ENCODE measurements at places on chromosomes 13 and 19.

GRCh38 chr19:16386619-16387240 is 62.1 kb downstream of the KLF2 start:
- DNase-seq, result no peak

GRCh38 chr13:42073683-42074082 is 25.2 kb downstream of the DGKH start:
- no peak for DNase-seq

GRCh38 chr13:113934576-113934975 is 39.3 kb downstream of the C13orf46 start:
- DNase-seq, result peak; percentile 12

GRCh38 chr13:99894840-99895443 is 76.6 kb downstream of the ZIC5 start:
- DNase-seq, result no peak

- peak; percentile 23 for DNase-seq
Measured at GRCh38 chr13:47594833-47595232, 406.2 kb downstream of the SUCLA2 start.

DNA sequence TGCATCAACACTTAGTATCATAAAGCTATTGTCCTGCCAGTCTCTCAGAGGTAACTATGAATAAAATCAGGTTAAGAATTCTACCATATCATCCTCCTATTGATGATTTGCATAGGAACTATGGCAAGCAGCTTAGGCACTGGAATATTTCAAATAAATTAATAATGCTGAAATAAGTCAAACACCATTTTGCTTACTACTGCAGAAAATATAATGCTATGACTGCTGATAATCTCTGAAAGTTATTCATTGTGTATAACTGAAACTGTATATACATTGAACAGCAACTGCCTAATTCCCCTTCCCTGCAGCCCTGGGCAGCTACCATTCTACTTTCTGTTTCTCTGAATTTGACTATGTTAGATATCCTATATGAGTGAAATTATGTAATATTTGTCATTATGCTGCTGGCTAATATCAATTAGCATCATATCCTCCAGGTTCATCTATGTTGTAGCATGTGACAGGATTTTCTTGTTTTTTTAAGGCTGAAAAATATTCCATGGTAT is 318.8 kb upstream of the SGCG start:
- DNase-seq, result no peak

DNA sequence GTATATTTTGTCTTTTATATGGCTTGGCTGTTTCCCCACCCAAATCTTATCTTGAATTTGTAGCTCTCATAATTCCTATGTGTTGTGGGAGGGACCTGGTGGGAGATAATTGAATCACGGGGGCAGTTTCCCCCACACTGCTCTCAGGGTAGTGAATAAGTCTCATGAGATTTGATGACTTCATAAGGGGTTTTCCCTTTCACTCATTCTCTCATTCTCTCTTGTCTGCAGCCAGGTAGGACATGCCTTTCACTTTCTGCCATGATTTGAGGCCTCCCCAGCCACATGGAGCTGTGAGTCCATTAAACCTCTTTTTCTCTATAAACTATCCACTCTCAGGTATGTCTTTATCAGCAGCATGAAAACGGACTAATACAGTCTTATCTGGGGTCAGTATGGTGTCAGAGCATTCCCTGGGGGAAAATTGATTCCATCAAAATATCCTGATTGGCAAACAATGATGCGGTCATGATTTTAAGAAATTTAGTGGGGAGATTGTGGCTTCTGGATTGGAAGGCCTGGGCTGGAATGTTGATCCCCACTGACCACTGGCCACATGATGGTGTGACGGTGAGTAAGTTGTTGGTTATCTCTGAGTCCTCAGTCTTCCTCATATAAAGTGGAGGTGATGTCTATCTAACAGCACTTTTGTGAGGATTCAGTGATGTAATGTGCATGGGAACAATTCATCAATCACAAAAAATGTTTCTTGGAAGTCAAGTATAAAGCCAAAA is 27.5 kb upstream of the ANKRD10 start:
- DNase-seq, result no peak

DNA sequence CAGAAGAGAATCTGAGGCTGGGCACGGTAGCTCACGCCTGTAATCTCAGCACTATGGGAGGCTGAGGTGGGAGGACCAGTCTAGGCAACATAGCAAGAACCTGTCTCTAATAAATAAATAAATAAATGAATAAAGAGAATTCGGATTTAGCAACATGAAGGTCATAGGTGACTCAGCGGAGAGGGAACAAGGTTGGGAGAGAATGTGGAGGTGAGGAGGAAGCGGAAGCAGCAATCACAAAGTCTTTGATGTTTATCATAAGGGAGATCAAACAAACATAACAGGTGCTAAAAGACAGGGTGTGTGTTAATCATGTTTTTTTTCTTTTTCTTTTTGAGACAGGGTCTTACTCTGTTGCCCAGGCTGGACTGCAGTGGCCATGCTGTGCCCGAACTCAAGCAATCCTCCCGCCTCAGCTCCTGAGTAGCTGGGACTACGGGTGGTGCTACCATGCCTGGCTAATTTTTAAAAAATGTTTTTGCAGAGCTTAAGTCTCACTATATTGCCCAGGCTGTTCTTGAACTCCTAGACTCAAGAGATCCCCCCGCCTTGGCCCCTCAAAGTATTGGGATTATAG is 16.3 kb downstream of the PBX4 start:
- DNase-seq, result no peak

GRCh38 chr19:47713046-47714021 is at the start of gene EHD2:
Gene EHD2, plus strand, starts transcription at chr19:47713422. Its CDS starts 3,191 bp downstream, at chr19:47716613.
- peak; percentile 74 for DNase-seq

- DNase-seq, result no peak
Measured at GRCh38 chr19:277581-278165, 13.5 kb downstream of the PLPP2 start.

GRCh38 chr13:112768795-112769481 is 79.1 kb downstream of the ATP11A start:
- no peak for DNase-seq

GRCh38 chr13:50030315-50030714 is 15.1 kb downstream of the KCNRG start:
- no peak for DNase-seq

DNA sequence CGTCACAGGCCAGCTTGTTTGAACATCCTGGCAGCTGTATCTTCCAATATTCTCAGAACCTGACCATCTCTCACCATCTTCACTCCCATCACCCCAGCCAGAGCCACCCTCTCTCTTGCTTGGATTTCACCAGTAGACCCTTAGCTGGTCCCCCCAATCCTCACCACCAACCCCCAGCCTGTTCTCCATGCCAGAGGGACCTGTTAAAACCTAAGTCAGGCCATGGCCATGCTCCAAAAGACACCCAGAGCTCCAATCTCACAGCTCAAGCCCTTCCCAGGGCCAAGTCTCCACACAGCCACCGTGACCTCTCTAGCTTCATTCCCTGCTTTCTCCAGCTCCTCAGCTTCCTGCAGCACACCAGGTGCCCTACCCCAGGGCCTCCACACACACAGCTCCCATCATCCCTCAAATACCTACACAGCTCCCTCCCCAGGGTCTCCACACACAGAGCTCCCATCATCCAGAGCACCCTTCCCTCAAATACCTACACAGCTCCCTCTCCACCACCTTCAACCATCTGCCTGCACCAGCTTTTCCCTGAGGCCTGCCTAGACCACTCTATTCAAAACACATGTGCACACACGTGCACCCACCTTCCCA is 13.8 kb downstream of the EPS8L1 start:
- DNase-seq, result no peak

- peak; percentile 82 for DNase-seq
Measured at GRCh38 chr13:24053519-24054251, 106.8 kb upstream of the SPATA13 start.

GRCh38 chr13:62088165-62088564 is 672.5 kb upstream of the PCDH20 start:
- no peak for DNase-seq

DNA sequence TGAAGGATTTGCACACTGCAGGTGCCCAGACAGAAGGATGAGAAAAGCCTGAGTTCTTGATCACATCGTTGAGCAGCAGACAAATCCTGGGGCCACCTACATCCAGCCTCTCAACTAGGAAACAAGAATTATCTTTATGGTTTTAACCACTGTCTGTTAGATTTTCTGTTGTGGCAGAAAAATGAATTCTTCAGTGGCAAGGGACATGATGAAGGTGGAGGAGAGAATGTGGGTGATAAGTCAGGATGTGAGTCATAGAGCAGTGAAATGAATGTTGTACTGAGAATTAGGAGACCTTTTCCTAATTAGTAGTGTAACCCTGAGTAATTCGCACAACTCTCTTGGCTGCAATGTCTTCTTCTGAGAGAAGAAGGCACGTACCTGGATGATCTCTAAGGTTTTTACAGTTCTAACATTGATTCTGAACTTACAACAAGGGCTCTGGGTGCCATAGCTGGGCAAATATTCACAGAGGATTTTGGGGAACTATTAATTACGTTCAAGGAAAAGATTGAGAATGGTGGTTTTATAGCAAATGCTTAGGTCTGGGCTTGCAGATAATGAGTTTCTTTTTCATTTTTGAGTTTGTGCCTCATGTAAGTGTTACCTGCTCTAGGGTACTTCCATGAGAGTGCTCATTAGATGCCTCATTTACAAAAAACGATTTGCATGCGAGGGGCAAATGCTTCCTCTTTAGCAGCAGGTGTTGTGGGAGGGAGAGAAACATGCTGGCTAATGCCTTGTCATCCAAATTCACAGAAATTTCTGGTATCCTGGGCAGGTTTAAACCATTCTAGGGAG is 111.0 kb upstream of the KL start:
- no peak for DNase-seq

GRCh38 chr13:75418997-75419396 is 63.0 kb downstream of the TBC1D4 start:
- DNase-seq, result no peak

DNA sequence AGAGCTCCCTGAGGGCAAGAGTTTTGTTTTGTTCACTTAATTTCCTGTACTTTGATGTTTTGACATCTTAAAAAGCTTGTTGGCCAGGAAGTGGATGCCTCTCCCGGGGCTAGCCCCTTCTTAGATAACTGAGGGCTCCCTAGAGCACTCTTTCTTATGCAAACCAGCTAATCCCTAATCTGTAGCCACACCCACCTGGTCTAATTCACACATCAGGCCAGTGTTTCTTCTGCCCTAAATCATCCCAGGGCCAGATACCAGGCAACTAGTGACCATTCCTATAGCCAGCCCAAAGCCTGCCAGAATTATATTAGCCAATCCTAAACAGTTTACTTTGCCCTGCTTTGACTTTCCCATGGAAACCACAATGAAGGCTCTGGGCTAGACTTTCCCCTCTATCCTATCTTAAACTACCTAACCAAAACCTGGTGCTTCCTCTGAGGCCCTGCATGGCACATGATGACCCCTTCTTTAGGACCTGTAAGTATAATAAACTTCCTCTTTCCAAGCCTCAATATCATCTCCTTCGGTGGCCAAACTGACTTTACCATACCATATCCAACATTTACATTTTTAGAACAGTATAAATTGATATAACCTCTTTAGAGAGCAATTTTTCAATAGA is 24.8 kb downstream of the WBP4 start:
- DNase-seq, result no peak

DNA sequence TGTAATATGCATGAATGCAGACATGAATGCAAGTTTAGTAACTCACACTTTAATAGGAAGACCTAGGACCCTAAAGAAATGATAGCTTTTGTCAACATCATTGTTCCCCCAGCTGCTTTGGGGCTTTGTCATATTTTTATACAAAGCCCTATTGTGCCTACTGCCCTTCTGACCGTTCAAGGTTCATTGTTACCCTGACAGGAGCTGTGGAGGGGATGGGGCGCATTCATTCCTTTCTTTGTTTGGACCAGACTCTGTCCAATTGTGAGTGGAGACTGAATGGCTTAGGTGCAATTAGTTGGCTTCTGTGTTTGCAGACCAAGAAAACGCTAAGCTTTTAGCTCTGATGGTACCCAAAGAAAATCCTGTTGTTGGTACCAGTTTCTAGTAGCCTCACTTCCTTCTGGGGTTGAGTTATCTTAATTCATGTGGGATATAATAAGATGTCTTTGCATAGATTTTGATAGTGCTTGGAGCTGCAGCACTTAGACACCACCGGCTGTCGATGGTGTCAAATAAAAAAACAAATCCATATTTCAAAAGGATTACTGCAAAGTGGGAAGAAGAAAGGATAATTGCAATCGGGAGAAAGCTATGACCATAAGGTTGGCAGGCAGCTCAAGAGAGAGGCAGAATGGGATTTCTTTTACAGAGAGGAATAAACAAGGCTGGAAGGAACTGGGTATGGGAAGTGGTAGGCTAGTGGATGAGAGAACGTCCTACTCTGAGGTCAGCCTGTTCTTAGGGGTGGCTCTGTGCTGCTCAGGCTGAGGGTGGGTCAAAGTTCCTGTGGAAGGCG is 133.9 kb upstream of the TMTC4 start:
- DNase-seq, result peak; percentile 18

GRCh38 chr13:97431171-97431764 is 2.7 kb upstream of the RAP2A start:
- no peak for DNase-seq

DNA sequence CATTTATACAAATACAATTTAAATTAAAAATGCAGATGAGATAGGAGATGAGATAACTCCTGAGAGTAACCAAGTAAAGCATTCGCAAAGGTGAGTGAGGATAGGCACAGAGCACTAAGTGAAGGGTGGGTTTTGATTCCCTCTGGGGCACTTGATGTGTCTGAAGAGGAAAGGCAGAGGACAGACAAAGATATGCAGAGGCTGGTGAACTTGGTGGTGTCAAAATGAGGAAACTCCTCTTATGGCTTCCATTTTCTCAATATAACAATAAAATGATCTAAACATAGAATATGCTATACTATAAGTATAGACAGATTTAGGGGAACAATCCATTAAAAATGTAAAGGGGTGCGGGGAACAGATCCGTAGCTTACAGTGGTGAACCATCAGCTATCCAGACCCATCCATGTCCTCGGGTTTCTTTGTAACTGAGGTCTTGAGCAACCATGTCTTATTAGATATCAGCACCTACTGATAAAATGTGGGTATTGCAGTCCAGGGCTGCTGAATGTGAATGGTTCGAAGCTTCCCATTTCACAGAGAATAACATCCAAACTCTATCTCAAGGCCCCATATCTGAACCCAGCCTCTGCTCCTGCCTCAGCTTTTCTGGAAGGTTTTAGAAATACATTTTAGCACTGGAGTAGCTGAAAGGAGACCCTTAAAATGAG is 73.9 kb upstream of the SLC10A2 start:
- no peak for DNase-seq

GRCh38 chr19:15280915-15281683 is 48.9 kb upstream of the EPHX3 start:
- DNase-seq, result peak; percentile 69

- no peak for DNase-seq
Measured at GRCh38 chr13:50955798-50956197, 46.2 kb downstream of the RNASEH2B start.

DNA sequence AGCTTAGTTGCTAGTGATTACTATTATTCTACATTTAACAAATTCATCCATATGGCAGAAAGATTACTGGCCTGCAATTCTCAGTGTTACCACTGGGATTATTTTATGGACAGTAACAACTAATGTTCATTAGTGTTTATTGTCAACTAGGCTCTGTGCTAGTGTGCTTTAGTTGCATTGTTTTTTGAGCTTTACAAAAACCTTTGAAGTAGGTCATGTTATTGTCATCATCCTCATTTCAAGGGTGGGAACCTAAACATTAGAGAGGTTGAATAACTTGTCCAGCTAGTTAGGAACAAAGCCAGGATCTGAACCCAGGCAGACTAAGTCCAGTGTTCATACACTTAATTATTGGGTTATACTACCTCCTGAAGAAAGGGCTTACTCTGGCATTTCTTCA is 27.8 kb upstream of the TDRD3 start:
- no peak for DNase-seq
